ENCODE measurements at places on chromosomes 6 and 20.

DNA sequence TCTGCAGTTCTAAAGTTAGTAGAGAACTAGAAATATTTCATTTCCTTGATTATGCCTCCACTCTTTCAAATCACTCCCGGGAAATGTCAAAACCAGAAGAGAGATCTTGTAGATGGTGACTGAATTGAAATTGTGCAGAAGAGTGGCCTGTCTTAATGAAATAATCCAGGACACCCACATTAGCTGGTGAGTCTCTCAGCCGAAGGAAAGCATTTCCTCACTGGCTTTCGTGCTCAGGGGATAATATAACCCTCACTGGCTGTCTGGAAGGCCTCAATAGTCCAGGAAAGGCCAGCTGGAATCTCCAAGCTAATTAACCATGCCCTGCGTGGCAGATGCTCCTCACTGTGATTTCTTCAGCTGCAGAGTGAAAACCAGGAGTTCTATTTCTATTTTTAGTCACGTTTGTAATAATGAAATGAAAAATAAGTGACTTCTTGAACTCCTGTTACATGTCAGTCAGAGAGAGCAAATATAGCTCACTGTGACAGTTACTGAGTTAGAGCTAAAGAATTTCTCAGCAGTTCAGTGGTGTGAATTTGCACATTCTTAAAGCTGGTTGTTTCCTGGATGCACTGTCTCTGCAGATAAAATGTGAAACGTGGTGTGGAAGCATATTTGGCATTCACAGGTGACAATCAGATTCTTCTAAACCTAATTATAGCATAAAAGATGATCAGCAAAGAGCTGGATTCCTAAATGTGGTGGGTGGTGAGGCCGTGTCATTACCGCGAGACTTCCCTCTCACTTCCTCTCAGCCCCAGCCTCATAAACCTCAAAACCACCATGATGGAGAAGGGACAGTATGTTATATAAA, 211.7 kb downstream of the LMBRD1 start:
- DNase-seq, result no peak

DNA sequence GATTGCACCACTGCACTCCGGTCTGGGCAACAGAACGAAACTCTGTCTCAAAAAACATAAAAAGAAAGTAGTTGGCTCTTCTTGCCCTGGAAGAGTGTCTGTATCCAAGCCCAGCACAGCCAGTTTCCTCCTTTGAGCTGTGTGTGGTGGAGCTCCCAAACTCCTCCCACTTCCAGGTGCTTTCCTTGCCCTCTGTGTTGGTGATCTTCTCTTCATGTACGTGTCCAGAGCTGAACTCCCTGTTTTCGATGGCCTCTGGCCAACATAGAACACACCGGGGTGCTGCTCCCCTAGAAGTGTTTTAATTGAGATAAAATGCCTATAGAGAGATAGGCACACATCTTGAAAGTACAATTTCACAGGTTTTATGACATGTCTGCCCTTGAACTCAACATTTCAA, 16.7 kb upstream of the SGK2 start:
- no peak for DNase-seq

GRCh38 chr20:41147767-41148191, 10.4 kb downstream of the PLCG1 start:
- DNase-seq, result no peak

- DNase-seq, result no peak
Observed at GRCh38 chr20:46186210-46186609, 68.1 kb downstream of the CD40 start.

GRCh38 chr6:142489722-142490610, 188.2 kb downstream of the ADGRG6 start:
- DNase-seq, result peak; percentile 47

Measured in astrocyte of the spinal cord (primary cell).